ENCODE measurements at places on chromosomes 2 and 18.

- no peak for DNase-seq
Measured at GRCh38 chr2:188805219-188805618, 169.0 kb upstream of the COL3A1 start.

- DNase-seq: no peak
Measured at GRCh38 chr2:159196393-159196925, 90.0 kb downstream of the WDSUB1 start.

- DNase-seq: no peak
Measured at GRCh38 chr2:117963446-117963845, 50.4 kb downstream of the CCDC93 start.

DNA sequence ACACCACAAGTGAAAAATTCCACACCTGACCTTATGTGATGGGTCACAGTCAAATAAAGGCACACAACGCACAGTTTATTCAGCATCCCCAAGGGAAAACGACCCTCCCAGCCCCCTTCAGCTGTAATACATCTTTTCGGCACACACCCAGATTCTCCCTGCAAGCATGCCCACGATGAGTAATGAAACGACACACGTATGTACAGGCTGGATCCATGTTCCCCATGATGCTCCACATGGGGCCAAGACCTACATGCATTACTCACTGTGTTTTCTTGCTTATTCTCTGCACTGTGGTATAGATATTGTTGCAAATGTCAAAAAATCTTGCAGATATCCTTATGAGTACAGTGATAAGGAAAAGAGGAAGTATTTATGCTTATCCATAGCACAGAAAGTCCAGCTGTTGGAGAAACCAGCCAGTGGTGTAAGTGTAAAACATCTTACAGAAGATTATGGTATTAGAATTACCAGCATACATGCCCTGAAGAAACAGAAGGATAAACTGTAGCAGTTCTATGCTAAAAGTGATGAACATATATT, 32.5 kb upstream of the SGPP2 start:
- DNase-seq: no peak

DNA sequence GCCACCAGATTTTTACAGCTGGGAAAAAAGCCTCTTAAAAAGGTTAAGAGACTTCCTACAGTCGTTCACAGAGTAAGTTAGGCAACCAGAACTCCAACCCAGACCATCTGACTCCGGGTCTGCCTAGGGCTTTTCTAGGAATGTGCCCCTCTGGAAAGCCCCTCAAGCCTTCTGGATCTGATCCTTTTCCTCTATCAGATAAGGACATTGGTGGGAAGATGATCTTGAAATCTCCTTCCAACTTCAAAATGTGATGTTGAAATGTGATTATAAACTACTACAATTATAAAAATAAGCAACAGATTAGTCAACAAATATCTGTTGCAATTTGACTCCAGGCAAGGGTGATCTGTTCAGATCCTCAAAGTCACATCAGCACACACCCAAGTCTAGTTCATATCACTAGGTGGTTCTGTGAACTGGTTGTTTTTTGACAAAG, 270.4 kb downstream of the ARHGAP15 start:
- peak; percentile 26 for DNase-seq

DNA sequence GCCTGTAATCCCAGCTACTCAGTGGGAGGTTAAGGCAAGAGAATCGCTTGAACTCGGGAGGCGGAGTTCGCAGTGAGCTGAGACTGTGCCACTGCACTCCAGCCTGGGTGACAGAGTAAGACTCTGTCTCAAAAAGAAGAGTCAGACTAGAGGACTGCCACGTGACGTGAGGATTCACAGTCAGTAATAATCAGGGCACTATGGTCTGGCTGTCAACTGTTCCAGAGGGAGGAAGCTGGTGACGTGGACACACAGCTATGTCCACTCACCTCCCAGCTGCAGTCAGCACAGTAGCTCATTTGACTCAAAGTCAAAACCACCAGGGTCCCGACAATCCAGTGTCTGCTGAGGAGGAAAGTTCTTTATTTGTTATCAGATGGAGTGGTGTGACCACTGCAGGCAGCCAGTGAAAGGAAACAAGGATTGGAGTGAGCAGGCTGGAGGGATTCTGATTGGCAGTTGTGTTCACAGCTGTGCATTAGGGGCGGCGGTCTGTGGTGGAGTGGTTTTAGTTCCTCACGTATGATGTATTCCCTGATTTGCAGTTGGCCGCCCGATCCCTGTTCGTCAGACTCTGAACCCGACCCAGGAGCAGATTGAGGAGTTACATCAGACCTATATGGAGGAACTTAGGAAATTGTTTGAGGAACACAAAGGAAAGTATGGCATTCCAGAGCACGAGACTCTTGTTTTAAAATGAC, 37.9 kb downstream of the MOGAT1 start:
- DNase-seq: peak; percentile 23

DNA sequence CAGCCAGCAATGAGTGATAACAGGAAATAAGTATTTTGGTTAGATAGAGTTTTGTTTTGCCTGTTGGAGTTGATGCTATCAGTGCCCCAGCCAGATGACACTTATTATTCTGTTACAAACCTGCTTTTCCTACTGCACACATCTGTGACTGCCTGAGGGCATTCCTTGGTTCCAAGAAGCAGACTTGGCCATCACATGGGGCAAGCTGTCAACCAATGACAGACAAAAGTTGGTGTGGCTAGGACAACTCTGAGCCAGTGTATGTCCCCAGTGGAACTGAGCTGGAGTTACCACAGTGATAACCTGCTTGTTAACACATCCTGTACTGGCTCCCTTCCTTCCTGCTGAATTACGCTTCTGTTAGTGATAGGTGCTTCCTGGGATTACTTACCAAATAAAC, 54.5 kb downstream of the FAM171B start:
- DNase-seq: no peak

DNA sequence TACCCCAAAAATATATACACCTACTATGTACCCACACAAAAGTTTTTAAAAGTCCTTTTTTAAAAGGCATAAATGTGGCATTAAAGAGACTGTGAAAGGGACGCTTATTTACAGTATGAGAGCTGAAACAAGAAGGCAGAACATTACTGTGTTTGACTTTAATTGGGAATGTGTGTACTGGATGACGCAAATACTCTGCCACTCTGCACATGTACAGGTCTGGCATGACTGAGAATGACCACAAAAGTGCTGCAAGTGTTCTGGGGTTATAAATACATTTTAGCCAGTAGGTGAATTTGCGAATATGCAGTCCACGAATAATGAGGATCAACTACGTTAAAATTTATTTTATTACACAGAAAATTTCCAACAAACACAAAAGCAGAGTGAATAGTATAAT, 11.4 kb downstream of the DARS1 start:
- no peak for DNase-seq

DNA sequence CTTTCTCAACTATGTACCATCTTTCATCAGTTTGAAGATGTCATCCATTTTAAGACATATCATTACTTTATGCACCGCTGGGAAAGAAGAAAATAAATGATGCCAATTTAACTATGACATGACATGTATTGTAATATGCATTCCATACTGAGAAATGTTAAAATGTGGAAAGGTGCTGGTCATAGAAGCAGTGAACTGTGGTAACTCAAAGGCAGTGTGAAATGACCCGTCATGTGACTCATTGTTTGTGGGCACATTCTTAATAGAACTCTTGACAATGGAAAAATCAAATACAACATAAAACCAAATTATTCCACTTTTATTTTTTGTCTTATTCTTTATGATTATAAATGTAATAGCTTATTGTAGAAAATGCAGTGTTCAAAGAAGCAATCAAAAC, 455.0 kb upstream of the ST6GAL2 start:
- DNase-seq: no peak

- DNase-seq: no peak
Measured at GRCh38 chr18:42520138-42520537, 565.1 kb downstream of the PIK3C3 start.

DNA sequence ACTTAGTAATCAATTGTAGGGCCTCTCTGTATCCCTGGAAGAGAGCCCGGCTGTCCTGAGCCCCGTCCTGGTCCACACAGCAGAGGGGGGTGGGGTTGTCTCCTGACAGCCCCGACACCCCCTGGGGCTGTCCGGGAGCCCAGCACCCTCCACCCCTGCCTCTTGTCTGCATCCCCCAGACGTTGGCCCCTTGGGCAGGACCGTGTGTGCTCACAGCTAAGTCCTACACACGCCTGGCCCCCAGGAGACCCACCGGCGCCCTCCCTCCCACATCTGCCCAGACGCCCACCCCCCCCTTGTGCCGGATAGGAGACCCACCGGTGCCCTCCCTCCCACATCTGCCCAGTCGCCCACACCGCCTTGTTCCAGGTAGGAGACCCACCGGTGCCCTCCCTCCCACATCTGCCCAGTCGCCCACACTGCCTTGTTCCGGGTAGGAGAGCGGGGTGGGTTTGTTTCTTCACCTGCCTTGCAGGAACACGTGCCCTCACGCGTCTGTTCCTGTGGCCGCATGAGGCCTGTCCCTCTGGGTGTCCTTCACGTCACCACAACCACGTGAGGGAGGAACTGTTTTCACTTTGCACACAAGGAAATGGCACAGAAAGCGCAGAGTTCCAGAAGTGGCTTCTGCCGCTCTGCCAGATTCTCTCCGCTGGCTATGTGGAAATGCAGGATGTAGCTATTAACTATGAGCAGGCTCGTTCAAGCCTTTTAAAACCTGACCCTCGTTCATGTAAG, 61.1 kb upstream of the NFATC1 start:
- DNase-seq: no peak

DNA sequence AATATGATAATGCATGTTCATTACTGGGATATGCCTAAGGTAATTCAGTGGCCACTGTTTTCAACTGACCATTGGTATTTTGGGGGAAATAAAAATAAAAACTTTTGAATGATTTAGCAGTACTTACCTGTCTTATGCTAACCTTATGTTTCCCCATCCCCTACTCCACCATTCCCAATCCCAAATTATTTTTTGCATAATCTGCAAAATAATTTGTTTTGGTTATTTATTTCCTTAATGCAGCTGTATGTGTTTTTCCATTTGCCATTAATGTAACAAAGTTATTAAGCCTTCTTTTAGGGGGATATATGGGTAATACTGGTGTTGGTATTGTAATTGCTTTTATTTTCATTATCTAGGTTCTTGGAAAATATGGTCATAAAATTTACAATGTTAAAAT, 213.9 kb upstream of the GULP1 start:
- no peak for DNase-seq
